ENCODE measurements at places on chromosomes 3 and 15.

DNA sequence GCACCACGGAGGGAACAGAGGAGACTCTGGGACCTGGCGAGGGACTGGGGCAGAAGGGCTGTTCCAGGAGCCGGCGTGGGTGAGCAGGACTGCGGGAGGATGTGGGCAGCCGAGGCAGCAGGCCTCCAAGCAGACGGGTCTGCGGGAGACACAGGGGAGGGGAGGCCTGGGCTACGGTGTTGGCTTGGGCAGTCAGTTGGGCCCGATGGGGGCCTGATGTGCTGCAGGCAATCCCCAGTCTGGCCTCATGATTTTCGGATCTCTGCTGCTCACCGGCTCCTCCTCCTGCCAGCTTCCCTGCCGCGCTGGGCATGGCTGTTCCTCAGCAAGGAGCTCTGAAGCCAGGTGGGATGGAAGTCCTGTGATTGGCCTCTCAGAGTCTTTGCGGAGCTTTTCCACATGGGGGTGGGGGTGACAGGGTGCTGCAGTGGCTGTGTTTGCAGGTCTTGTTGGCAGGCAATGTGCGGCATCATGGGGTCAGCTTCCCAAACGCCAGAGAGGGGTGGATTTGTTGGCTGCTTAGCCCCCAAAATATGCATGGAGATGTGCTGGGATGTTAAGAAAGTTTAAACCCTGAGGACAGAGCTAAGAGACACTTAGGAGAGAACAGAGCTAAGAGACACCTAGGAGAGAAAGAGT is 19.3 kb downstream of the MINAR1 start:
- no peak for DNase-seq

- DNase-seq: no peak
Measured at GRCh38 chr3:178320456-178321351, 215.5 kb upstream of the KCNMB2 start.

- no peak for DNase-seq
Measured at GRCh38 chr3:192880313-192880712, 37.3 kb downstream of the MB21D2 start.

GRCh38 chr3:72724070-72724469 is 124.2 kb downstream of the SHQ1 start:
- DNase-seq: no peak

DNA sequence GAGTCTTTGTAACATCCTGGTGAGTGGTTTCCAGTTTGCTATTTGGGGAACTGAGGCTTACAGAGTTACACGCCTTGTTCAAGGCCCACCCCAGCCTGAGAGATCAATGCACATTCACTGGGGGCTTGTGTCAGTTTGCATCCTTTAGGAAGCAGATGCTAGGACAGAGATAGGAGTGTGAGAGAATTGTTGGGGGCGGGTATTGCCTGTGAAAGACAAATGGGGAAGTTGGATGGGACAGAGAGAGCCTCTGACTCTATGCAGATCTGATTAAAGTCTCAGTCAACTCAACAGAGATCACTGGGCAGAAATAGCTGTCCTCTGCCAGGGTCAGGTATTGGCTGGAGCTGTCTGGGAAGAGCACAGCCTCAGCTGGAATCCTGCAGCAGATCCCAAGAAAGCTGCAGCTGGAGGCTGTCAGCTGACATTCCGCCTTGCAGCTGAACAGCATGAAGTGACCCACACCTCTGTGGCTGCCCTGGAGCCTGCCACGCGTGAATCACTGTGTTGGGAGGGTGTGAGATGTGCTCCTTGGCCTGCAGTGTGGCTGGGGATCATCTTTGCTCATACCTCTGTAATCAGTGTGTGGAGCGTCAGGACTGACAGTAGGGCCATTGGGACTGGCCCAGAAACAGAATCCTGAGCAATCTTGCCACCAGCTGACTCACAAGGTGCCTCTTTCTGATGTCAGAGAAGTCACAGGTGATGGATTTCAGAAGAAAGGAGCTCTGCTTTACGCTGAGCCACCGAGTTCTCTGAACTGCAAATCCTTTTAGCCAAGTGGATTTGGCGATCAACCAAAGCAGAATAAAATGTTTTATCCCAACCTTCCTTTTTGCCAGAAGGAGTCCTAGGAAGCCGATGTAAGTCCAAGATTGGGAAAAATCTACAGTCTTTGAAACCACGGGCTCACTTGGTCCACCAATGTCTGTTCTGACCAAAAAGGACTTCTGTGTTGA is 284.1 kb upstream of the LRRFIP2 start:
- DNase-seq: no peak

DNA sequence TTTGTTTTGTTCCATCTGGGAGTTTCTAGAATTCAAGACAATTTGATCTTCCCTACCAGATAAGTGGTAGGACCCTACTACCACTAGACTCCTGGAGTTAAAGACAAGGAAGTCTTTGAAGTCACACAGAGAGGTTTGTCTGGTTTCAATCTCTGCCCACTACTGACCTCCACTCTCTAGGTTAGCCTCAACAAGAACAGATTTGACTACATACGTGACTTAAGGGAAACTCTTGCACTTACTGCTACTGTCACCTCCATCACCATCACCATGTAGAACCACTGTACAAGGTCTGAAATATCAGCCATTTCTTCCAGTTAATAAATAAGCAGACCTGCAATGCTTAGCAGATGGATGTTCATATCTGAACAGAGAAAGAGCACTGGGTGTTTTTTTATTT is 148.3 kb upstream of the ARHGEF26 start:
- no peak for DNase-seq
